Left renal cortex interstitium (tissue), 4 donors: ENCODE measurements at places on chromosomes 2 and 18. TPM values are rescaled to one million over a fixed set of nuclear protein-coding genes. Genes with fewer than 3 reads are reported as not detected.

DNA sequence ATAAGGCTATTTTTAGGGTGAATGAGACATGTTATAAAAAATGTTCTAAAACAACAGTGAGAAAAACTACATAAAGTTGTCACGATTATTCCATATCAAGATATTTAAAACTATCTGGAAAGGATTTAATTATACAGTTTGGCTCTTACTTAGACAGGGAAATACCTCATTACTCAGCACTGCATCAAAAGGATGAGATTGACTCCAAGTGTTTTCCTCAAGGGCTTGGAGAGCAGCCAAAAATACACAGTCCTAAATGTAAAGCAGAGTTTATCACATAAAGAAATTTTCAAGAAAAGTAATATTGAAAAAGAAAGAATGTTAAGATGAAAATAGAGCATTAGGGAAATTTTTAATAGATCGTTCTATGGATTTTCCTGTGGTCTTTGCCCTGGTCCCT is 285.5 kb upstream of the NETO1 start:
- DNase-seq = no peak

- peak; percentile 53 for DNase-seq
Observed at GRCh38 chr2:6184532-6185292, 492.5 kb downstream of the SOX11 start.

EVX2 gene
- 0.05 TPM for polyA plus RNA-seq

GRCh38 chr2:177952151-177952550 is 120.4 kb downstream of the PDE11A start:
- peak; percentile 35 for DNase-seq

DNA sequence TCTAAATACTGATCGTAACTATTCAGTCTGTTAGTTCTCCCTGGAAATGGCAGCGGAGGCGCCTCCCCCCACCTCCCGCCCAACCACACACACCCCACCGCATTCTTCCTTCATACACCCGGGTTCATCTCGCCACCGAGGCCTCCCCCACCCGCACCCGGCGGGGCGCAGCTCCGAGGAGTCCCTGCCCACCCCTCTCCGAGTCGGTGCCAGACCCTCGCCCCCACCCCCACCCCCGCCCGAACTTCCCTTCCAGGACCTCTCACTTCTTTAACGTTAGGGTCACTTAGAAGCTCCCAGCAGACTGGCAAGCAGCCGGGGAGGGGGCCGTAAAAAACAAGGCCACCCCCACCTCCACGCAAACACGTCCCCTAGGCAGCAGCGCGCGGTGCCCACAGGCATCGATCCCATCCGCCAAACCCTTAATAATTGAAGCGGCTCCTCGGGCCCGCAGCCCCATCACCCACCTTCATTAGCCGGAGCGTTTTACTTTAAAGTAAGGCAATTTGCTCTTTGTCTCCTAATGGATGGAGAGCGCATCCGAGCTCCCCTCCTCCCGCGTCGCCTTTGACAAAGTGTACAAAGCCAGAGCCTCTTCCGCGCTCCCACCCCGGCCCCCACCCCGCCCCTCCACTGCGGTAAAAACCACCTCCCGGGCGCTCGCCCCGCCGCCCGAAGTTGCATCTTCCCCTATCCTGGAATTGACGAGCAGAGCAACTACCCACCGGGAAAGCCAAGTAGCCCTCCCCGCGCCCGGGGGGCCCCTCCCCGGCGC is 624 bp downstream of the ZNF516 start:
- no peak for DNase-seq

- no peak for DNase-seq
Observed at GRCh38 chr2:130307850-130308249, 34.8 kb upstream of the IMP4 start.

- no peak for DNase-seq
Observed at GRCh38 chr2:105581555-105581944, 163.2 kb upstream of the NCK2 start.
